CD8-positive, alpha-beta memory T cell (primary cell): ENCODE measurements at places on chromosomes 5 and 9.

DNA sequence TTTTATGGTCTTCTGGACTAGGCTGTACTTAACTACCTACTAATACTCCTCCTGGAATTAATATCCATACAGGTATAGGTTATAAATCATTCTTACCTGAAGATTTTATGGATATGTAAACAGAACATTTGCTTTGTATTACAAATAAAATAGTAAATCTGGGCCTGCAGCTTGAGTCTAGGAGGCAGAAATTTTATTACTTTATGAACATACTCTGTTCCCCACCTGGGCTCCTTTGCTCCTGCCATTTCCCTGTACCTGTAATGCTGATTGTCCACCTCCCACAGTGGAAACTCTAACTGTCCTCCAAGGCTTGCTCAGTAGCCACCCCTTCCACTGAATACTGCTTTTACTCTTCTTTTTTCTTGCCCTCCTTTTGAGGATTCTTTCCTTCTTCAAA is 108.0 kb downstream of the PAM start:
- no peak for DNase-seq

DNA sequence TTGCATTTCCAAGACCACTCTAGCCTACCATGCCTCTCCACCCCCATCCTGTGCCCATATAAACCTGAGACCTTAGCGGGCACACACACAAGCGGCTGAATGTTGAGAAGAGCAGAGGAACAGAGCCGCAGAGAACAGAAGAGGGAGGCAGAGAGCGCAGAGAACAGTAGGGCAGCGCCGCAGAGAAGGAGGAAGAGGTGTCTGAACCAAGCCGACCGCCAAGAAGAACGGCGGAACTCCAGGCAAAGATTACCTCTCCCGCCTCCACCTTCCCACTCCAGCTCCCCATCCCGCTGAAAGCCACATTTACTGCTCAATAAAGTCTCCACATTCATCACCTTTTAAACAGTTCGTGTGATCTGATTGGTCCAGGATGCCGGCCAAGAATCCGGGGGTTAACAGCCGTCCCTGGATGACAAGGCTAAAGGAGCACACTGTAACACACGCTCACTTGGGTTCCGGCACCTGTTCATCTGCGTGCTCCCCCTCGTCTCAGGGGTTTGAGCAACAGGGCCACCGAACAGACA is 33.2 kb downstream of the GRIN3A start:
- no peak for DNase-seq

- no peak for DNase-seq
These were observed 300.3 kb upstream of the GRAMD2B start for GRCh38 chr5:126122942-126123341.

GRCh38 chr5:65926893-65927292 is 518 bp downstream of the ERBIN start:
- no peak for DNase-seq

DNA sequence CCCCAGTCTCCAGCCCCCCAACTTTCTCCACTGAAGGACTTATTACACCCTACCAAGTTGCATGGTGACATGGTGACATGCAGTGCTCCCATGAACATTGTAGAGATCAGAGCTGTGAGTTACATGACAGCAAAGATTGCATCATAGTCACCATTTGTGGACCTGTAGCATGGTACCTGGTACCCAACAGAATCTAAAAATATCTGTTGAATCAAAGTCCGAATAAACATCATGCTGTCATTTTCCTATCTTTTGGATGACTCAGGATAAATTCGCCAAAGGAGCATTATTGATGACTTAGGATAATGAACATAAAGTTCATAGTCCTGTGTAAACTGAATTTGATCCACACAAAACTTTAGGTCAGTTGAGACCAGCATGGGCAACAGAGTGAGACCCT is 6.7 kb upstream of the PPARGC1B start:
- no peak for DNase-seq
